ENCODE measurements at places on chromosomes 7 and 10. TPM values are rescaled to one million over a fixed set of nuclear protein-coding genes. Genes with fewer than 3 reads are reported as not detected.
A peak's percentile ranks its signal among the peaks of the same experiment; 100 is the strongest.

DNA sequence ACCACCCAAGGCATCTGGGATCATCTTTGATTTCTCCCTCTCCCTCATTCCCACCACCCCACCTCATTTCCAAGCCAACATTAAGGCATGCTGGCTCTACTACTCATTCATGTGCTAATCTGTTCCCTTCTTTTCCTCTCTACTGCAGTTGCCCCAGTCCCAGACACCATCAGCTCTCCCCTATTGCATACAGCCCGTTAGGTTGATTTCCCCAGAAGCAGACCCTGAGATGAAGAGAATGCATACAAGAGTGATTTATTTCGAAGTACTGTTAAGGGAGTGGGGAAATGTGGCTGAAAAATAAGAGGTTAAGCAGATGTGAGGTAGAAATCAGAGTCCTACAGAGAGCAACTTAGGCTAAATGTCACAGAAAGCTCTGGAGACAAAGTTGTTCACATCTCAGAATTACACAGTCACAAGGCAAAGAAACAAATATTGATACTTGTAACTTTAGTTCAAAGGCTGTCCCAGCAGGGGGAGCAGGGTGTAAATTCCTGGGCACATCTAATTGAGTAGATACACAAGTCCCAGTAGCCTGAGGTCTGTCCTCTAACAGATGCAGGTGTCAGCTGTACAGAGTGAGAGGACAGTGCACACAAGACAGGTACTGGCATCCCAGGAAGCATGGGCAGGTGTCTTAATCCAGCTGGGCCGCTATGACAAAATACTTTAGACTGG, 20.9 kb downstream of the AKR1D1 start:
- H3K4me1 ChIP-seq, result no peaks in the 10 kb centered on the region
- DNase-seq, result peak; percentile 35
- no peak overlapping the region for H3K4me3 ChIP-seq
- H3K27ac ChIP-seq, result no peak overlapping the region
- H3K27me3 ChIP-seq, result peaks cover 1% of the 10 kb centered on the region

Gene OR2A12
- total RNA-seq, result not detected

Gene EBLN1
- not detected for total RNA-seq

DNA sequence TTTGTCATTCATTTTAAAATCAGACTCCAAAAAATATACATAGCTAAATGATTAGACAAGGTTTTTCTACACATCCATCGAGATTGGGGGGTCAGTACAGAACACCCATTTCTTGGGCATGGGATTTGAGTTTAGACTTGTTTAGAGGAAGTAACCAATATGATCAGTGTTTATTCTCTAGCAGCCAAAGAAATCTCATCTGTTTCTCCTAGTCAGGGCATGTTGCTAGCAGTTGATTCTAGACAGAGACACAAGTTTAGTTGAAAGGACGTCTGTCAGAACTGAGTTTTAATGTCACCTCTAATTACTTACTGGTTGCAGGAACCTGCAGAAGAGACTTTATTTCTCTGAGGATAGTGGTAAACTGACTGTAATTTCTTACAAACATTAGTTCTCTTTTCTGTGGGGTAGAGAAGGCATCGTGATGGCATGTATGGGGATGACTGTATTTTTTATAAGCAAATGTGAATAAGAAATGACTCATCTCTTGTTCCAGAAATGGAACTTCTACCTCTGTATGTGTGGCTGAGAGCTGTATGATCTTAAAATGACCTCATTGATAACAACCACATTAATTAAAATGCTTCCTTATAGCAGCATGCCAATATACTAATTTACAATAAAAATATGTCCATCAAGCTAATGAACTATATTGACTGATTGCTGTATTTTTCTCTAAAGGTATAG, 30.6 kb upstream of the RHOBTB1 start:
- peaks cover 16% of the 10 kb centered on the region for H3K27me3 ChIP-seq
- no peaks in the 10 kb centered on the region for H3K36me3 ChIP-seq
- DNase-seq, result no peak
- H3K4me1 ChIP-seq, result no peaks in the 10 kb centered on the region

- peaks cover 34% of the 10 kb centered on the region for H3K4me1 ChIP-seq
- peaks cover 3% of the 10 kb centered on the region for H3K36me3 ChIP-seq
- no peak for DNase-seq
- H3K27me3 ChIP-seq, result peaks cover 4% of the 10 kb centered on the region
- H3K27ac ChIP-seq, result no peak overlapping the region
- no peak overlapping the region for H3K4me3 ChIP-seq
Observed at GRCh38 chr7:141698247-141699015, 3.5 kb downstream of the DENND11 start.

Gene EPO
- total RNA-seq, result not detected

GRCh38 chr7:159015454-159016410, 128.9 kb downstream of the VIPR2 start:
- no peak overlapping the region for H3K4me3 ChIP-seq
- H3K27ac ChIP-seq, result no peak overlapping the region
- peaks cover 2% of the 10 kb centered on the region for H3K4me1 ChIP-seq
- no peak for DNase-seq
- H3K36me3 ChIP-seq, result no peaks in the 10 kb centered on the region
- H3K27me3 ChIP-seq, result no peaks in the 10 kb centered on the region

DNA sequence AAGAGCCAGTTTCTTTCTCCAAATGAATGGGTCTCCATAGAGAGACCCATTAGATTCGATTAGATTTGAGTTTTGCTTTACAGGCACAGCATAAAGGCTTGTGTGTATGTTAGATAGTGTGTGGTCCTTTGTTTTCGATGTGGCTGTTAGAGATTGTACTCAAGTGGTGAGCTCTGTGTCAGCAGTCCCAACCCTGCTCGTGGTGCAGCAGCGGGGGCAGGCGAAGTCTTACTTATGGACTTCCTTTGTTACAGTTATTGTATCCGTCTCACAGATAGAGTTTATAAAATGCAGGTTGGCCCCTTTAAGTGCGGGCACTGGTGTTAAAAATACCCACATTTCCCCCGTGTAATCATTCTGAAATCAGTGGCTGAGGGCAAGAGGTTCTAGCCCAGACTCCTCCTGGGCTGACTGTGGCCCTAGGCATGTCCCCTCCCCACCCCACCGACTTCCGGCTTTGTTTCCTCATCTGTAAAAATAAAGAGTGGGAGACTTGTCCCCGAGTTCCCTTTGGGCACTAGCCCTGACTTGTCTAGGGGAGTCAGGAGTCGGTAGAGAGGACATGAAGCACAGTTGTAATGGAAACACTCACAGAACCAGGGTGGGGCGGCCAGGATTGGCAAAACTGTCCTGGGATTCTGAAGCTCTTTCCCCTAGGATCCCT, 28.6 kb downstream of the MTURN start:
- H3K27ac ChIP-seq, result peak overlapping the region; percentile 88
- DNase-seq, result peak; percentile 27
- H3K4me1 ChIP-seq, result peaks cover 59% of the 10 kb centered on the region

- no peaks in the 10 kb centered on the region for H3K27me3 ChIP-seq
- DNase-seq, result no peak
- H3K4me3 ChIP-seq, result no peak overlapping the region
- H3K36me3 ChIP-seq, result no peaks in the 10 kb centered on the region
- no peak overlapping the region for H3K27ac ChIP-seq
Observed at GRCh38 chr10:34168439-34168838, 646.7 kb downstream of the PARD3 start.

GRCh38 chr10:33402220-33403073, 68.0 kb upstream of the NRP1 start:
- no peaks in the 10 kb centered on the region for H3K4me1 ChIP-seq
- no peak for DNase-seq
- H3K27me3 ChIP-seq, result peaks cover 18% of the 10 kb centered on the region
- no peaks in the 10 kb centered on the region for H3K36me3 ChIP-seq
- no peak overlapping the region for H3K27ac ChIP-seq
- H3K4me3 ChIP-seq, result no peak overlapping the region

Gene PRSS58
- total RNA-seq, result not detected

- no peak for DNase-seq
- no peak overlapping the region for H3K27ac ChIP-seq
- no peak overlapping the region for H3K4me3 ChIP-seq
- H3K4me1 ChIP-seq, result no peaks in the 10 kb centered on the region
Observed at GRCh38 chr7:12601302-12601869, 30.9 kb downstream of the SCIN start.

DNA sequence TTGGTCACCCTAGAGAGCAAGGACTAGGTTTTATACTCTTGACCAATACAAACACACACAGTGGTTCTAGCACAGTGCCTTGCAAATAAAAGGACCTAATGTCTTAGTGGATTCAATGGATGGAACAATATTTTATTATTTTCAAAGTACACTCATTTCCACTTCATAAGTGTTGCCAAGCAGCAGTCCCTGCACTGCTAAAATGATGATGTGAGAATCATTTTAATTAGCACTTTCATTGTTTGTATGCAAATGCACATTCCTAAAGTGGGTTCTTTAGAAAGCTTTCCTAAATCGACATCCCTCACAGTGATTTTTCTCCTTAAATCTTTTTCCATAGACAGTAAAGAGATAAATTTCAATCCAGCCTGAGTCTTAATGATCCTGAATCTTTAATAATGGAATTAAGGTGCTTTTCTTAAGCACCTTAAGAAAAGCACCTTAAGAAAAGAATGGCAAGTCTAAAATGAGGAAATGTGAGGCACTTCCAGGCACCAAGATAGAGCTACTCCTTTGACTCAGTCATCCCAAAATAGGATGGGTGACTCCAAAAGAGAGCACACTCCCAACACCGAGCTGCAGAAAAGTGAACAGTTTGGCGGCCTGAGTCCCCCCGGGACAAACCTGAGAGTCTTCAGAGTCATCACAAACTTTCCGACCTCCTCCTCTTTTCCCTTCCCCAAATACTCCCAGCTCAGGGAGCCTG, 84.5 kb downstream of the SORBS1 start:
- no peak for DNase-seq
- no peak overlapping the region for H3K27ac ChIP-seq
- peaks cover 5% of the 10 kb centered on the region for H3K27me3 ChIP-seq
- H3K4me1 ChIP-seq, result no peaks in the 10 kb centered on the region
- no peak overlapping the region for H3K4me3 ChIP-seq

DNA sequence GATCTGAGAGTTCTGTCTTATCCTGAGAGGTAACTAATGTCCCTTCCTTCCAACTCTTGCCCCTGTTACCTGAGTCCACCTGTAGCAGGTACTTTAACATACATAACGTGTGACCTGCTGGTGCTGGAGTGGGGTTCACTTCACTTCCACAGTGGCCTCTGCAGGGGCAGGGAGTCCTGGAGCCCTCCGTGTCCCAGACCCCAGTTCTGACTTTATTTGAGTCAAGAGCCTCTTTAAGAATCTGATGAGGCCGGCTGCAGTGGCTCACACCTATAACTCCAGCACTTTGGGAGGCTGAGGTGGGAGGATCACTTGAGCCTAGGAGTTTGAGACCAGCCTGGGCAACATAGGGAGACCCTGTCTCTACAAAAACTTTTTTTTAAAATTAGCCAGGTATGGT, 117.0 kb upstream of the RET start:
- DNase-seq, result no peak
- no peak overlapping the region for H3K4me3 ChIP-seq
- H3K4me1 ChIP-seq, result no peaks in the 10 kb centered on the region
- H3K27me3 ChIP-seq, result peaks cover 8% of the 10 kb centered on the region
- H3K27ac ChIP-seq, result no peak overlapping the region
- H3K36me3 ChIP-seq, result no peaks in the 10 kb centered on the region

GRCh38 chr7:98852826-98853225, 17.0 kb downstream of the TMEM130 start:
- no peaks in the 10 kb centered on the region for H3K36me3 ChIP-seq
- DNase-seq, result no peak
- H3K27me3 ChIP-seq, result no peaks in the 10 kb centered on the region
- no peak overlapping the region for H3K27ac ChIP-seq

GRCh38 chr7:81330108-81330507, 411.3 kb upstream of the SEMA3C start:
- H3K4me1 ChIP-seq, result no peaks in the 10 kb centered on the region
- H3K27me3 ChIP-seq, result no peaks in the 10 kb centered on the region
- H3K36me3 ChIP-seq, result no peaks in the 10 kb centered on the region
- H3K4me3 ChIP-seq, result no peak overlapping the region
- no peak overlapping the region for H3K27ac ChIP-seq
- DNase-seq, result no peak

Gene CCDC146
- 9.2 TPM for total RNA-seq

DNA sequence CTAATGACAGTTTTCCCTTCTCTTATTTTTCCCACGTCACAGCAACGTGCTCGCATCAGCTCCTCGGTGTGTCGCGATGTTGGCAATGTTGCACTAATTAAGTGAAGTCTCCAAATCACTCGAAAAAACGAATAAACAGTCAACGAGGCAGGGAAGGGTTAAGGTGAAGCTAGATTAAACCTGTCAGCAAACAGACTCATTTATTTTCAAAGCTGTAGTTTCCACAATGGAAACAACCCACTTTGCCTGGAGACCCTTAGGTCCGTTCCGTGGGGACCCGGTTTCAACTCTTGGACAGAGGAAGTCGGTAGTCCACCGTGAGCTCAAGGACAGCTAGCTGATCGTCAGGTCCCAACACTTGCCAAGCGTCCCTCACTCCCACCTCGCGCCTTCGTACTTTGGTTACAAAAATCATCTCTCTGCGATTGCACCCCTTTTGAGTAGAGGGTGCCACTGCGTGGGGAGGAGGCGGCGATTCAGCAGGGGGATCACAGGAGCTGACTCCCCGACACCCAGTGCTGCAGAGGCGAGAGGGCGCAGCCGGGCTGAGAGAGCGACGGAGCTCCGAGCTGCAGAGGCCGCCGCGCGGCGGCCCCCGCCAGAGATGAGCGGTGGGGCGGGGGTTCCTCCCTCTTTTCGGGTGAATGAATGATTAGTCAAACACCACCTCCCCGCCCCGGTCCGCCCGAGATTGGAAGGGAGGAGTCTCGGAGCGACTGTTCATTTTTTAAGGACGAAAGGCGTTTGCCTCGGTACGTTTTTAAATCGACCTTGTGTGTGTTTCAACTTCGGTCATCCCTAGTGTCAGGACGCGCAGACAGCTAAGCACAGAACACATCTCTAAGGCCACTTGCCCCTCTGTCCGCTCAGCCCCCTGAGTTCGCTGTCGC, 1.3 kb upstream of the BMPER start:
- peaks cover 67% of the 10 kb centered on the region for H3K27me3 ChIP-seq
- no peak for DNase-seq
- H3K4me1 ChIP-seq, result peaks cover 8% of the 10 kb centered on the region
- H3K4me3 ChIP-seq, result peak overlapping the region; percentile 57
- no peaks in the 10 kb centered on the region for H3K36me3 ChIP-seq
- no peak overlapping the region for H3K27ac ChIP-seq

DNA sequence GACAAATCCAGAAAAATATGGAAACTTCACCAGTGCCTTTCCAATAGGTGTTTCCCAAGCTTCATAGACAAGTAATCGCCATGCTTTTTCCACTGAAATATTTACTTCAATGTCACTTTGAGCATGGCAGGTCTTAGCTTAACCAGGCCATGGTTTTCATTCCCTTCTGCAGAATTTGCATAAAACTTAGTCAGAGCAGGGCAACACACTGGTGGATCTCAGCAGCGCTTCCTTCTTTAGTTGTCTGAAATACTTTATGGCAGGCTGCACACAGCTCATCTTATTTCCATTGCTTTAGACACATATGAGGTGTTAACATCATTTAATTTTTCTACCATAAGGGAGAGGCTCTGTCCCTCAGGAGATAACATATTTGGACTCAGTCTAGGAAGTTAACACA, 102.9 kb upstream of the AHR start:
- H3K36me3 ChIP-seq, result no peaks in the 10 kb centered on the region
- H3K27ac ChIP-seq, result no peak overlapping the region
- no peaks in the 10 kb centered on the region for H3K27me3 ChIP-seq
- H3K4me3 ChIP-seq, result no peak overlapping the region

Measured in activated CD4-positive, alpha-beta T cell treated with anti-CD3 and anti-CD28 coated beads, Interleukin-2, amount 10 ng/mL, durations not matched to agents 7 days and 5 days (primary cell).